Right renal pelvis (tissue), 4 donors: ENCODE measurements at places on chromosomes 1 and 21.
A peak's percentile ranks its signal among the peaks of the same experiment; 100 is the strongest.

- DNase-seq: peak; percentile 18
These were observed 65.5 kb upstream of the CR1L start for GRCh38 chr1:207579436-207579799.

- DNase-seq: no peak
These were observed 9.8 kb upstream of the CAPZB start for GRCh38 chr1:19495000-19495656.

GRCh38 chr1:47474278-47475193 lies 36.7 kb downstream of the FOXD2 start:
- DNase-seq: no peak

DNA sequence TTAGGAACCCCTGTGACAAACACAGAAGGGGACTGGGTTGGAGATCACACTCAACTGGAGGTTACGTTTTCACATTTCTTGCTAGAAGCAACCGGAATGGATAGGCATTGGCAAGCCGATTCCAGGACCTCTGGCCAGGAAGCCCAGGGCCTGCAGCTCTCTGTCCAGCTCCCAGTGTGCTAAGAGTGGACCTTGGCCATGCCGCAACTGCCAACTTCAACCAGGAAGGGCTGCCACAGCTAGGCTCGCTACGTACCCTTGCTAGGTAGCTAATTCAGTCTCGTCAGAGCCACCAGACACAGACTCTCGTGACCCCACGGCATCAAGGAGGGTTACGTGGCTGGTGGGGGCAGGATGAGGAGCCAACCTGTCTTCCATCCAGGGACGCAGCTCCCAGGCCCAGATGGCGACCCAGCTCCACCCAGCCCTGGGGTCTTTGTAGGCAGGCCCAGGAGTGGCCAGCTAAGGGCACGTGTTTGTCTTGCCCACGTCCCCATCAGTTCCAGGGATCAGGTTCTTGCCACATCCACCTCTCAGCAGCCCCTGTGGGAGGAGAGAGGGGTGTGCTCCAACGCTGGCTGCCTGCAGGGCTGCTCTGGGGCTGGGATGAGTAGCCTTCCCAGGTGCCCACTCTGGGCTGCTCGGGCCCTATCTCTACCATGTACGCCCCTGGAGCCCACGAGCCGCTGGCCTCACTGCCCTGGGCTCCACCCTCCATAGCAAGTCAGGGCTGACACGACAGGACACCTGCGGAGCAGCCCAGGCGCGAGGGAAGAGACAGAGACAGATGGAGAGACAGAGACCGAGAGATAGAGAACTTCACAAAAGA lies 39.2 kb downstream of the UBE2G2 start:
- no peak for DNase-seq

GRCh38 chr1:94739521-94740061 lies 80.6 kb upstream of the SLC44A3 start:
- DNase-seq: no peak

- no peak for DNase-seq
These were observed 30.0 kb downstream of the SOX13 start for GRCh38 chr1:204102739-204103430.

- no peak for DNase-seq
These were observed 9.4 kb upstream of the KCNC4 start for GRCh38 chr1:110200666-110201065.

GRCh38 chr1:33299461-33300155 lies 21.3 kb downstream of the A3GALT2 start:
- no peak for DNase-seq

DNA sequence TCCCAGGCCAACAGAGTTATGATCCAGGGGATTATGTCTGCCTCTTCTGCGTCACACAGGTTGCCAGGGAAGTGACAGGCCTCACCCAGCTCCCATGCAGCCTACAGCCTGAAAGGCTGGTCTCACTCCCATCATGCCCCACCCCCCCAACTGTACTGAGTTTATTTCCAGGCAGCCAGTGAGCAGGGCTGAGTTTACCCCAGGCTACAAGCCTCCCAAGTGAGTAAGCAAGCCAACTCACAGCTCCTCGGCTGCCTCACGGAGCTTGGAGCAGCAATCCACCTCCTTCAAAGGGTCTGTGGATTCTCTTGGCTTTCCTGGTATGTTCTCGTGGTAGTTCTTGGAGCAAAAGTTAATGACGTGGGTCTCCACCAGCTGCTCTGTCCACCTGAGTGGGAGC lies 1147.6 kb upstream of the ADGRL4 start:
- DNase-seq: no peak

DNA sequence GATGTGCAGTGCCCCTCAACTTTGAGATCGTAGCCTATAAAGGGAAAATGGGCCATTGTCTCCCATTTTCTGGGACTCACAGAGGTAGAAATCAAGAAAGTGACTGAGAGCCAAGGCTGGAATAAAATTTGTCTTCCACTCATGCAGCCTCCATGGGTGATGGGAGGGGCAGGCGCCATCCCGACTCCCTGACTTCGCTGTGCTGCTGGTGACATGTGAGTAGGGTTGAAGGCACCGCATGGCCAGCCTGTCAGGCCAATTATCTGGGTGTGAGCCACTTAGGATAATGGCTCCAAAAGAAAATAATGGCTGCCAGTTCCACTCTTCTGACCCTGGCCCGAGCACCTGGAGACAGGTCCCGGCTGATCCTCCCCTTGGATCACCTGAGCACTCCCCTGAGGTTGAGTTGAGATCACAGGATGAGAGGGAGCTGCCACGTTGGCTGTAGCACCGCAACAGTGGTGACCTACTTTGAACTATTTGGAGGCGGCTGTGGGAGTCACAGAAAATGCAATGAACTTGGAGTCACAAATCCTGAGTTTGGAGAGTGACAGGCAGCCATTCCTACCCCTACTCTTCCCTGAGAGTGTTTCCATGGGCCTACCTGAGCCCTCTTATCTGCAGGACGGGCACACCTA lies 26.3 kb downstream of the CAPN9 start:
- DNase-seq: no peak
